ENCODE measurements at places on chromosomes 6 and 20. TPM values are rescaled to one million over a fixed set of nuclear protein-coding genes. Genes with fewer than 3 reads are reported as not detected.

GRCh38 chr6:156776840-156777576 is at the start of gene ARID1B:
Gene ARID1B (plus strand): TSS chr6:156777378. CDS start chr6:156777681, 303 bp downstream.
- peak; percentile 76 for DNase-seq

Gene RUNX2
- 4.2 TPM for total RNA-seq

Gene SFTA2
- total RNA-seq = not detected

- no peak for DNase-seq
Observed at GRCh38 chr20:50368813-50369224, 141.4 kb upstream of the PTPN1 start.

Gene PTCHD4
- 1.2 TPM for total RNA-seq

- DNase-seq = no peak
Observed at GRCh38 chr20:41205313-41205712, 68.0 kb downstream of the PLCG1 start.

DNA sequence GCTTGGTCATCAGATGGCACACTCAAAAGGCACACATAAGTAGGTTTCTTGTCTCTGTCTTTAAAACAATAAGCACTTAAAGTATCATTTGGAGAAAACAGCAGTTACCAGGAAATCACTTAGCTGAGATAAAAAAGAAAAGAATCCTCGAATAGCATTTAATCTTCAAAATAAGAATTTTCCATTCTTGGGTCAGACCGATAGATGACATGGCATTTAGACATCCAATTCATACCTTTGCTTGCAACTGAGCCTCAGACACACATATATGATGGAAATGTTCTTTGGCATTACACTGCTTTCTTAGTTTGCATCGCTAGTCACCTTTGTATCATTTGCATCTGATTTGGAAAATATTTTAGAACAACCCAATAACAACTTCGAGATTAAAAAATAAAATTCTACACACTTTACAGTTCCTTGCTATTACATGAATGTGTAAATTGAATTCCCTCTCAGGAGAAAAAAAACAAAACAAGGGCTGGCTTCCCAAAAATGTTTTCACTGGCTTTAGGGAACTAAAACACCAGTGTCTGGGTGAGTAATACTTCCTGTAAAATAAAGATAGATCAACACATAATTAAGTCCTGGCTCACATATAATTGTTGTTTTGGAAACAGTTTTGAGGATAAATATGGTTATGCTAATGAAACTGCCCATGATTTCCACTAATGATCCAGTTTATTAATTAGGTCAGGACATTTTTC is 1.3 kb upstream of the RNF217 start:
- no peak for DNase-seq

DNA sequence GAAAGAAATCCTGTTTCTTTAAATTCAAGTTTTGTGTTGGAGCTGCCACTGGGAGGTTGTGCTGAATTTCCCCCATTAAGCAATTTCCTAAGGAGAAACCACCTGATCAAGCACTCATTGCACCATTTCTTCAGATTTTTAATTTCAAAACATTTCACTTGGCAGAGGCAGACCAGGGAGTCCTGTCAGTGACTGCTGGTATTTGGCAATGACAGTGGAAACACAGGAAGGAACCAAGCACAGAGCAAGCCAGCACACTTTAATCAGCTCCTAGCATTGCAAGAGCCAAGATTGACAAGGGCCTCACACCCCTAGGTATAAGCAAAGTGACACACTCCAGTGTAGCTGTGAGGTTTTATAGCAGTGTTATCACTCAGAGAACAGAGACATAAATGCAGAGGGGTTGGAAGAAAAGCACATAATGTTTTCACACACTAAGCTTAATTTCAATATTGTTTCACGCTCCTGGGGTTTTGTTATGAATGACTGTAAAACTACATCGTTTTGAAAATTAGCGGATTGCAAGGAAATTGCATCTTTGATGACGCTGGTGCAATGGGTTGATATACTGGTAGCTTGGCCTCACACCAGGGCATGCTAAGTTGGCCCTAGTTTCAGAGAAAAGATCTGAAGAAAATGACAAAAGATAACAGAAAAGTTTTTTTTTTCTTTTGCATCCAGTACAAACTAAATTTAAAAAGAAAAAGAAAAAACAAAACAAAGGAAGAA is 768.4 kb downstream of the TFAP2A start:
- DNase-seq = peak; percentile 54

- no peak for DNase-seq
Observed at GRCh38 chr6:13472976-13473767, 14.2 kb downstream of the GFOD1 start.

Gene NRN1
- total RNA-seq = 3.4 TPM

Gene LST1
- total RNA-seq = not detected

- no peak for DNase-seq
Observed at GRCh38 chr6:42564506-42564825, 637 bp downstream of the UBR2 start.
